Naive thymus-derived CD4-positive, alpha-beta T cell (primary cell): ENCODE measurements at places on chromosomes 7 and 10. TPM values are rescaled to one million over a fixed set of nuclear protein-coding genes. Genes with fewer than 3 reads are reported as not detected.

DNA sequence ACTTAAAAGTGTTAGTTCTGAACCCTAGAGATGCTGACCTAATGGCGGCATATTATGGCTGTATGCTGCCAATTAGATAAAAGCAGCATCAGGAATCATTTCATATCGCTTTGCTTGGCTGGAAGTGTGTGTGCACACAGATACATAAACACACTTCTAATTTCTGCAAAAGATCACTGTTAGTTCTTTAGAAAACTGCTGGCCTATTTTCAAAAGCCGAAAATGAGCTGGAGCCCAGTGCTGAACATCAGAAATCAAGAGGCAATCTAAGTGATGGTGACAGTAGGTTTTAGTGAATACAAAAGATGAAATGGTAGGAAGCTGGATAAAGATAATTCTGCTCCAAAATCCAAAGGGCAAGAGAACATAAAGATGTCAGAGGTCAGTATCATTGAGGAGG, 745.8 kb upstream of the LRRTM3 start:
- no peaks in the 10 kb centered on the region for H3K4me1 ChIP-seq
- no peaks in the 10 kb centered on the region for H3K36me3 ChIP-seq
- no peak for DNase-seq
- no peak overlapping the region for H3K4me3 ChIP-seq
- no peak overlapping the region for H3K27ac ChIP-seq

- no peaks in the 10 kb centered on the region for H3K4me1 ChIP-seq
- H3K4me3 ChIP-seq = no peak overlapping the region
- H3K27ac ChIP-seq = no peak overlapping the region
- H3K36me3 ChIP-seq = no peaks in the 10 kb centered on the region
- DNase-seq = no peak
Observed at GRCh38 chr7:113998934-113999333, 80.1 kb upstream of the PPP1R3A start.

The ITGA8 gene
- not detected in 2 replicates for total RNA-seq

The CDNF gene
- 4.9 TPM for total RNA-seq

The BTBD16 gene
- total RNA-seq = not detected
